Dermis blood vessel endothelial cell (primary cell): ENCODE measurements at places on chromosomes 3 and 15. TPM values are rescaled to one million over a fixed set of nuclear protein-coding genes. Genes with fewer than 3 reads are reported as not detected.

FANCD2OS gene
- not detected in 2 replicates for total RNA-seq

SEMA3F gene
- total RNA-seq, result 44.6 and 79.4 TPM in 2 replicates

- peak; percentile 10 for DNase-seq
Observed at GRCh38 chr15:90915808-90916440, 12.8 kb downstream of the MAN2A2 start.

DNA sequence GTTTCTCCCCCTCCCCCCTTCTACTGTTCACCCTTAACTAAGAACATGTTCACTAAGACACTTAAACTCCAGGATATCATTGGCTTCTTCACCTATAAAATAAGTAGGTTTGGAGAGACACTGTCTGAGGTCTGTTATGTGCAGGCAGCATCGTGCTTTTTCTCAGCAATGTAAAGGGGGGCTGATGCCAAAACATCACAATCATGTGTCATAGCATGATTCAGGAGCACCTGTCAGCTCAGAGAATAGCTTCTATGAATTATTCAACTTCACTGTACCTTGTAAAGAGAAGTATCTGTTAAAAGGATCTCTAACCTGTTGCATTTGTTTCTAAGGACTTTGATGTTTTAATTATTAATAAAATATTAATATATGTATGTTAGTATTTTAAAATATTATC is 211.4 kb upstream of the EPHA3 start:
- no peak for DNase-seq

CCR8 gene
- total RNA-seq, result not detected in 2 replicates

GOLGA6L4 gene
- 1.7 and 2.0 TPM in 2 replicates for total RNA-seq
